ENCODE measurements at places on chromosomes 12 and 14.

DNA sequence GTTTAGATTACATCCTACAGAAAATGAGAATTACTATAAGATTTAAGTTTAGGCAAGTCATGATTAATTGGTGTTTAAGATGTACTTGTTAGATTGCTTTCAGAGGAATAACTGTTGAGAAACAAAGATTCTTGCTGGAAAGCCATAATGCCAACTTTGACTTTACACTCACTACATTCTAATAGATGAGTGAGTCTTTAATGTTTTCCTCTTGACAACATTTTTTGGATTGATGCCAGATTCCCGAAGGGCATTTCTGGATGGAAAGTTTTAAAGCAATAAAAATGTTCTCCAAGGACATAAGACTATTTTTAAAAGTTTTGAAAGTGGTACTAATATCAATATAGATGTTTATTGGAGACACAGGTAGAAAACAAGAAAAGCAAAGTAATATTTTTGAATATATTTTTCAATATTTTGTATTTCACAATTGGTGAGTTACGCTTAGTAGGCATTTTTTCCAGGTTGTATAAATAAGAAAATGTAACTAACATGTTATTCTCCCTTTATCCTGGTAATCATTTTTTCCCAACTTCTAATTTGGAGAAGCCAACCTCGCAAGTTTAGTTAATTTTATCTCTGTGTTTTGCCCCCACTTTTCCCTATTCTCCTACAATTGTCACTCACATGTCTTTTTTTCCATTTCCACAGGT lies 307.3 kb downstream of the CEP128 start:
- DNase-seq, result no peak

- peak; percentile 14 for DNase-seq
Observed at GRCh38 chr12:67161322-67161918, 107.7 kb upstream of the CAND1 start.

DNA sequence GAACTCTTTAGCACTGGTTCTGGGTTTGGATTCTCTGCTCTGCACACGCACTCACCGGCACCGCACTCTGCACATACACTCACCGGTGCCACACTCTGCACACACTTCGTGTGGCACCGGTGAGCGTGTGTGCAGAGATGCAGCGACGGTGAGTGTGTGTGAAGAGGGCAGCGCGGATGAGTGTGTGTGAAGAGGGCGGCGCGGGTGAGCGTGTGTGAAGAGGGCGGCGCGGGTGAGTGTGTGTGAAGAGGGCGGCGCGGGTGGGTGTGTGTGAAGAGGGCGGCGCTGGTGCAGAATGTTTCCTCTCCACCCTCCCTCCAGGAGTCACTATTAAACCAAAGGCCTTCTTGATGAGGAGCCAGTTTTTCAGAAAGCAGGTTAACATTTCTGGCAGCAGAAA lies 49.2 kb upstream of the MMP17 start:
- no peak for DNase-seq

GRCh38 chr12:116920939-116921338 lies 10.2 kb downstream of the FBXW8 start:
- DNase-seq, result no peak

GRCh38 chr14:34633742-34634141 lies 3.8 kb upstream of the SNX6 start:
- no peak for DNase-seq

DNA sequence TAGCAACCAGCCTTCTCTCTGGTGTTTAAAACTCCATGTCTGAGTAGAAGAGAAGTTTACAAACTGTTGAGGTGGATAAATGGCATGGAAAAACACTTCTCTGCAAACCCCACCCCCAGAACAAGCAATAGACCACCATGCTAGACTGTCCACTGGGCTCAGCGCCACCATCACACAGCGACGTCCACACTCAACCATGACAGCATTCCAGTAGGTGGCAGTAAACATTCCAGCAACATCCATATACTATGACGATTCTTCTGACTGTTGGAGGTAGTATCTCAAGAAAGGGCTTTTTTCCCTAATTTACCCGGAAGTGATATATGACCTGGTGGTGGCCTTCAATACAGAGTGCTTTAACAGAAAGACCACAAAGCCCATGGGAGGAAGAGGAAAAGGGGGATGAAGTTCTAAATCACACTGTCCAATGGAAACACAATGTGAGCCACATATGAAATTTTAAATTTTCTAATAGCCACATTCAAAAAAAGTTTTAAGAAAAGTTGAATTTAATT lies 152.2 kb downstream of the SLC15A4 start:
- no peak for DNase-seq

DNA sequence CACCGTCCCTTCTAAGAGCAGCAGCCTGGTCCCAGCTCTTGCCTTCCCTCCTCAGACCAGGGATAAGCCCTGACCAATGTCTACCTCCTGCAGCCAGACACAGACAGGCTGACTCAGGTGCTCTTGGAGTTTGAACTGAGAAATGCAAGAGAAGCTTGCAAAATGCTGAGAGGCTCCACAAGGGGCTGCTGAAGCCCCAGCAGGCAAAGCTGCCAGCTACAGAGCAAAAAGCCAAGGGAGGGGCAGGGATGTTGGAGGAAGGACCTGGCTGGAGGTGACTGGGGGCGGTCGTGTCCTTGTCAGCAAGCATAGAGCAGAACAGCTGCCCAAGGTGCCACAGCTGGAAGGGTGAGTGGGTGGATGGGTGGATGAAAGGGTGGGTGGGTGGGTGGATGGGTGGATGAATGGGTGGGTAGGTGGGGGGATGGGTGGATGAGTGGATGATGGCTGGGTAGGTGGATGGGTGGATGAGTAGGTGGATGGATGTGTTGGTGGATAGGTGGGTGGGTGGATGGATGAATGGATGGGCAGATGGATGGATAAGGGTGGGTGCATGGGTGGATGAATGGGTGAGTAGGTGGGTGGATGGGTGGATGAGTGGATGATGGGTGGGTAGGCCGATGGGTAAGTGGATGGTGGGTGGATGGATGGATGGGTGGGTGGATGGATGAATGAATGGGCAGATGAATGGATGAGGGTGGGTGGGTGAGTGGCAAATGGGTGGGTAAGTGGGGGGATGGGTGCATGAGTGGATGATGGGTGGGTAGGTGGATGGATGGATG lies 4.0 kb upstream of the INF2 start:
- DNase-seq, result no peak

- no peak for DNase-seq
Observed at GRCh38 chr14:68148276-68148675, 328.7 kb downstream of the RAD51B start.

DNA sequence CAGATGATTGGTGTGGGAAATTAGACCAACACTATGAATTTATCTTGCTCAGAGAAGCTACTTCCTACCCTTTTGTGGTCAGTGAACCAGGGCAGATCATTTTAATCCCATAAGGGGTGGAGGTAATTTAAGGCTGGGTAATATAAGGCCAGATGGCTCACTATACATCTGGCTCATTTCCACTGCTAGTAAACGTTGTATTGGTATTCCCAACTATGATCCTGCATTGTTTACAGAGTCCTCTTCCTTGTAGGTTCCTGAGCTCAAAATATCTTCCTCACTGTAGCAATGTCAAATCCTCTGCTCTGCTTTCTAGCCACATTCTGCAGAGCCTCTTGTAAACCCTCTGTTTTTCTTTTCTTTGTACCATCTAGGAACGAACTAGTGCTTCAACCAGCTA lies 93.0 kb upstream of the MGAT4C start:
- DNase-seq, result no peak

- no peak for DNase-seq
Observed at GRCh38 chr12:130608132-130608531, 108.0 kb downstream of the RIMBP2 start.

DNA sequence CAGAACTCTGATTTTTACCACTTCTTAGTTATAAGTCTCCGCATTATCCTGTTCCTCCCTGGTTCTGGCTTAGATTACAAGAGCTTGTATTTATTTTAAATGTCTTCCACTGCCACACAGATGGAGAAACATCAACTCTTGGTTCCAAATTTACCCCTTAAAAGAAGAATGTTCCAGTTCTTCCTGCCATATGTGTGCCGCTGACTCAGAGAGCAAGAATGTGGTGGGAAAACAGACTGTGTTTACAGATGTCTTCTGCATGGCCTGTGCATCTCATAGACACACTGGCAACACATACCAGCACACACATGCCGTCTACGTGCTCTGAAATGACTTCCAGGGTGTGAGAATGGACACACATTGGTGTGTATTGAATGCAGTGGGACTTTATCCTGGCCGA lies 383.0 kb downstream of the LRIG3 start:
- DNase-seq, result no peak

DNA sequence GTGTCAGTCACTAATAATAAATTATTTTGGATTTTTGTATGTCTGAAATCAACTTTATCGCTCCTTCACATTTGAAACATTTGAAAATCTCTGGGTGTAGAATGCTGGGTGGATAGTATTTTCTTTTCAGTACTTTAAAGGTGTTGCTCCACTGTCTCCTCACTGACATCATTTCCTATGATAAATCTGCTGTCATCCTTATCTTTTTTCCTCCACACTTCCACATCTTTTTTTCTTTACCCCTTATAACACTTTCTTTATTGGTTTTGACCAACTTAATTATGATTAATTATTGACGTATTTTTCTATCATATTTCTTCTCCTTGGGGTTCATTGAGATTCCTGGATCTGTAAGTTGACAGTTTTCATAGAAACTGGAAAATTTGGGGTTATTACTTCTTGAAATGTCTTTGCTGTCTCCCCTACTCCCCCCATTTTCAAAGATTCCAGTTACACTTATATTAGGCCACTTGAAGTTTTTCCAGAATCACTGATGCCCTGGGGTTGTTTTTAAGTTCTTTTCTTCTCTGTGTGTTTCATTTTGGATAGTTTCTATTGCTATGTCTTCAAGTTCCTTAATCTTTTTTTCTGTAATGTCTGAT lies 177.5 kb upstream of the DIO3 start:
- DNase-seq, result no peak

DNA sequence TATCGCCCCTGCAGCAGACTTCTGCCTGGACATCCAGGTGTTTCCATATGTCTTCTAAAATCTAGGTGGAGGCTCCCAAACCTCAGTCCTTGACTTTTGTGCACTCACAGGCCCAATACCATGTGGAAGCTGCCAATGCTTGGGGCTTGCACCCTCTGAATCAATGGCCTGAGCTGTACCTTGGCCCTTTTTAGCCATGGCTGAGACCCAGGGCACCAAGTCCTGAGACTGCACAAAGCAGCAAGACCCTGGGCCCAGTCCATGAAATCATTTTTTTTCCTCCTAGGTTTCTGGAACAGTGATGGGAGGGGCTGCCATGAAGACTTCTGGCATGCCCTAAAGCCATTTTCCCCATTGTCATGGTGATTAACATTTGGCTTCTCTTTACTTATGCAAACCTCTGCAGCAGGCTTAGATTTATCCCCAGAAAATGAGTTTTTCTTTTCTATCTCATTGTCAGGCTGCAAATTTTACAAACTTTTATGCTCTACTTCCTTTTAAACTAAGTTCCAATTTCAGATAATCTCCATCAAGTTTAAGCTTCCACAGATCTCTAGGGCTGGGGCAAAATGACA lies 1445.8 kb upstream of the FLRT2 start:
- no peak for DNase-seq

DNA sequence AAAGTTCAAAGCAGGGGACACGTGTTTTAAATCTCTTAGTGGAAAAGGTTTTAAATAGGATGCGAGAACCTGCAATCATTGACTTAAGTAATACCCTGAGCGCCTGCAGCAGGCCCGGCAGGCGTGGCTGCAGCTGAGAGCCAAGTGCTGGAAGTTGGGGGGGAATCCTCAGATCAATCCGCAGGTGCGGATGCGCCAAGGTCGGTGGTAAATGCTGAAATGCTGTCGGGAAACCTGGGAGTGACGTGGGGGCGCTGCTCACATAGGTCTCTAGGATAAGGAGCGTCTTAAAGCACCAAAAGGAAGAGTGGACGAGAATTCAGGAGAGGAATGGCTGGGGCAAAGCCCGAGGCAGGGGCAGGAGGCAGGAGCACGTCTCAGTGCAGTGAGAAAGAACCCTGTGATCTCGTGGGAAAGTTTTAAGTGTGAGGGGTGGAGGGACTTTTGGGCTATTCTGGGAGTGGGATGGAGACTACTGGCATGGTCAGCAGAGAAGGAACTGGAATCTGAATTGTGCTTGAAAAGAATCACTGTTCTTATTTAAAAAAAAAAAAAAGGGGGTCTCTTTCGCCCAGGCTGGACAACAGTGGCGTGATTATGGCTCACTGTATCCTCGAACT lies 883 bp upstream of the CDCA4 start:
- peak; percentile 42 for DNase-seq

- DNase-seq, result no peak
Observed at GRCh38 chr14:103600503-103600902, 28.5 kb upstream of the KLC1 start.

DNA sequence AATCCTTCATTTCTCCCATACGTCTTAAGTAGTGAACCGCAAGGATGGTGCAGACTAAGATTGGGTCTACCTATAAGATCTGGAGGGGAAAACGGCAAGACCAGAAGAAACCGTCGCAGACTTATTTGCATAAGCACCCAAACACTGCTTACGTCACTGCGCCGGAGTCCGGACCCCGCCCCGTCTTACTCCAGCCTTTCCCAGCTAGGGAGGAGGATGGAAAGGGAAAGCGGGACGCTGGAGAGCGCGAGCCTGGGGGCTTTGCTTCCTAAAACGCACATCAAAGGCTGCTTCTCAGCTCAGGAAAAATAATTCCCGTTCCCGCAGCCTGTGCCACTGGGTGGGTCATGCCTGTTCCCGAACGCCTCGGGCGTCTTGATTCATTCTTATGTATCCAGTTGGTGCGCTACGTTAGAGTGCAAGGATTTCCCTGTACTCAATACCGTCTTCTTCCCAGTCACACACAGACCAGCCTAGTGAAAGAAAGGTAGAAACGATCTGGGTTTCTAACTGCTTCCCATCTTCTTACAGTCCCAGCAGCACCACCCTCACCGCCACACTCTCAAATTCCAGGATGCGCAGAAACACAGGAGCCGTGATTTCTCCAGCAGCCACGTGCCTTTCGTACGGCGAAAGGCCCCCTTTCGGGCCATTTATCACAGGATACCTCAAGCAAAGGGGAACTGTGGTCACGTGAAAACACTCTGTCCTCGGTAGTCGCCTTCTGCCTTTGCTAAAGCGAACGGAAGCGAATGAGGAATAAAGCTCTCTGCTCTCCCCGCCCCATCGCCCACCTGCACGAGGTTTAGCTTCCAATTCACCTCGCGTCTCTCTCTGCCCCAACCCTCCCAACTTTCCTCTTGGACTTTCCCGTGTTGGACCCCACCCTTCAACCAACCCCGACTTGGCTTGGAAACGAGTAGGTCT lies 1.1 kb downstream of the SLC6A15 start:
- peak; percentile 0 for DNase-seq

DNA sequence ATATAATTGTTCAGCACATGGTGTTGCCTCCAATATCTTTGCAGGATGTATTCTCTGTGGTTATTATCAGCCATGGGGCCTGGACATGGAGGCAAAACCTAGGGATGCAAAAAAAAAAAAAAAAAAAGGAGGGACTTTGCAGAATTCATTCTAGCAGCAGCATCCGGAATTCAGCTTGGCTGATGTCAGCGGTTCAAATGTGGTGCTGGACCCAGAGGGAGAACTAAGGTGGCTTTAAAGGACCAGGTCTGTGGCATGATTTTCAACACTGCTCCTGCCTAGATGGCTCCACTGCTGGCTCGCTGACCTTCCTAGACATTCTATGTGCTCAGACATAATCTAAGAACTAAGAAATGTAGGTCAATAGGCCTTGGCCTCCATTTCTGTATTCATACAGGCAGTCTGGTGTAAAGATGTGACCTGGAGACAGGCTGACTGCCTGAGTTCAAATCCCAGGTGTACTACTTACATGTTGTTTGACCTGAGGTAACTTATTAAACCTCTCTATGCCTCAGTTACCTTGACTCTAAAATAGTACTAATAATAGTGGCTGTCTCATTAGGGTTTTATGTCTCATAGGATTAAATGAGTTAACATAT lies 108.6 kb downstream of the PPM1A start:
- no peak for DNase-seq

All from stimulated activated CD4-positive, alpha-beta T cell treated with anti-CD3 and anti-CD28 coated beads, Interleukin-4, amount 100 ng/mL, for 48 hours (primary cell).